AG10803 (cell line): ENCODE measurements at places on chromosomes 7 and 10.

- no peak for DNase-seq
These were observed 154.6 kb downstream of the EBF3 start for GRCh38 chr10:129809431-129809830.

DNA sequence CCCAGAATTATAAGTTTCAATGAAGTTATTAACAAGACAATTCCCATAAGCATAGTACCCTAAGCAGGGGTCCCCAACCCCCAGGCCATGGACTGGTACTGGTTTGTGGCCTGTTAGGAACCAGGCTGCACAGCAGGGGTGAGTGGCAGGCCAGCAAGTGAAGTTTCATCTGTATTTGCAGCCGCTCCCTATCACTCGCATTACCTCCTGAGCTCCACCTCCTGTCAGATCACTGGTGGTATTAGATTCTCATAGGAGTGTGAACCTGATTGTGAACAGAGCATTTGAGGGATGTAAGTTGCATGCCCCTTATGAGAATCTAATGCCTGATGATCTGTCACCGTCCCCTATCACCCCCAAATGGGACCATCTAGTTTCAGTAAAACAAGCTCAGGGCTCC is 36.0 kb upstream of the KIAA1217 start:
- DNase-seq, result no peak

GRCh38 chr7:116812860-116813259 is 49.5 kb upstream of the CAPZA2 start:
- DNase-seq, result no peak

DNA sequence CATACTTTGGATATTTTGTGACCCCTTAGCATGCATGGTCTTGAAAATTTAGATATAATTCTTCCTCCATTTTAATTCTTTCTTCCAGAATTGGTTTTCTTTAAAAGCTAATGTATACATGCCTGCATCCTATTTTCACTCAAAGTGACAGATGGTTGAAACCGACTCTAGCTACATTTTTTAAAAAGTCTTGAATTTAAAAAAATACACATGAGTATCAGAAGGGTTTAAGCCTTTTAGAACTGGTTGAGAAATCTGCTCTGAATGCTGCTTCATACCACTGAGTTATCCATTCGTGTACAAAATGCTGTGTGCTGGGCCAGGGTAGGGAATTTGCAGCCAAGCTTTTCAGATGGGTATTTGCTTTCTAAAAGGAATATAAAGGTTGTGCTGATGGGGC is 16.5 kb downstream of the DYNC1I1 start:
- DNase-seq, result no peak

- DNase-seq, result no peak
These were observed 666.0 kb downstream of the SUGCT start for GRCh38 chr7:40800771-40801170.

DNA sequence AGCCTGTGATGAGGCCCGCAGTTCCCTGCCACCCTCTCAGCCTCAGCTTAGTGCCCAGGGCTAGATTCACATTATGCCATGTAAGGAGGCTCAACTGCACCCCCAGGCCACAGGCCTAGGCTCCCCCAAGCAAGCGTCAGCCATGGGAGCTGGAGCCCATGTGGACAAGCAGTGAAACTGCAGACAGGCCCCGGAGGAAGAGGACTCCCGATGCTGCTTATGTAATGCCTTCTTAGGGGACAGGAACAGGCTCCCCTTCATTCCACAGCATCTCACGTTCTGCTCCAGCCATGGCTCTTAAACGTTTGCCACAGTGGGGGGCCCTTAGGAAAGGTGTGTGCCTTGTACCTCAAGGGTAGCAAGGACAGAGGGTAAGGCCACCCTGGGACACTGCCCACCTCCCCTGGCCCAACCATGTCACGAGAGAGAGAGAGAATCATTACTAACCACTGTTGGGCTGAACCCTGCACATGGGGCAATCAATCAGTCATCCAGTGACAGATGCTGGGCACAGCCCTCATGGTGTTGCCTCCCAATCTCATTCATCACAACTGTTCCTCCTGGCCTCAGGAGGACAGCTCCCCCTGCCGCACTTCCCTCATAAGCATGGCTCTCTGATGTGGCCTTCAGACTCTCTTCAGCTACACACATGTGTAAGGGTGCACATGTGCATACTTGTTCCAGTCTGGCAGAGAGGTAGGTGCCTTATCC is 263.0 kb downstream of the GRID1 start:
- no peak for DNase-seq

GRCh38 chr7:13489386-13489785 is 500.1 kb downstream of the ETV1 start:
- DNase-seq, result no peak

DNA sequence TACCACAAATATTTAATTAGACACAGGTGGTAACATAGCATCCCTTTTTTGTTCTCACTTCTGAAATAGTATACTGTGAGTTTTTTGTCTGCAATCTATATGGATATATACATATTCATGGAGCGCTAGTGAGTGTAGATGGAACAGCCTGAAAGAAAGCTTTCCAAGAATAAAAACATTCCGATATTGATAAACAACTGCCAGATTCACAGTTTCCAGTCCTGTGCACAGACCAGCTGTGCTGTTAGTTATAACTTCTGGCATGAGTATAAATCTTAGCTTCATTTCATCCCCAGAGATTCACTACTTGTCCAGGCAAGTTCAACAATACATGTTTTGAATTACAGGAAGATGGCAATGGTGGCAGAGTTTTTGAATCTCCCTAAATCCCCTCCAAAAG is 467.1 kb upstream of the STEAP1 start:
- no peak for DNase-seq

- DNase-seq, result no peak
These were observed 16.7 kb downstream of the RAMP3 start for GRCh38 chr7:45174328-45174610.

GRCh38 chr10:129511758-129512157 is 44.7 kb downstream of the MGMT start:
- DNase-seq, result no peak

DNA sequence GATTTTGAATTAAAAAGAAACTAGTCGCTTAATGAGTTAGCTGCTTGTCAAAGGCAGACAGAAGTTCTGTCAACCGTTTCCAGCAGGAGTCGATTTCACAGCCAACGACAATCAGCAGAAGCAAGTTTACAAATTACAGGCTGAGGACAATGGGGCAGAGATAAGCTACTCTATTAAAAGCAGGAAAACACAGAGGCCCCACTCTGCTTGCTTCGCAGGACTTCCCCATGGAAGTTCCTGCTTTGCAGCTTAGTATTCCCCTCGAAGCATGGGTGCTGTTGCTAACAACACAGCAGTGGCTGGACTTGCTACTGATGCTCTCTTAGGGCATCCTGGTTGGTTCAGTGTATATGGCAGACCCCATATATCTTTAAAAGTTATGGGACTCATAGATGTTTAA is 50.8 kb upstream of the KLF6 start:
- DNase-seq, result no peak

- DNase-seq, result no peak
These were observed 184.8 kb downstream of the NPSR1 start for GRCh38 chr7:34842782-34843181.

DNA sequence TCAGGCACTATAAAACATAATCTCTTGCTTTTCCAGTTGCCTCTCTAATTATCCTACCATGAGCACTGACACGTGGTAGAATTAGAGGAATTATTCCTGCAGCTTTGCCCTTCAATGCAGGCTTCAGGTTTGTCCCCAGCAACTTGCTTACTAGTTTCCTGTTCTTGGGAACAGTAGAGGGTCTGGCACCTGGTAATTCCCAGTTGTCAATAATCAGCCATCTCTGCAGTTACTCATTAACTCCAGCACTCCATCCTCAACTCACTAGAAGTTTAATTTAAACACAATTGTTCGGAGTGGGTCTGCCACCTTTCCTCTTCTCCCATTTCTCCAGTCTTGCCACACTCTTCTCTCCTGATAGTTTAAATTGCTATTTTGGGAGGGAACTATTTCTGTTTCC is 324.3 kb upstream of the KIAA1217 start:
- DNase-seq, result no peak

DNA sequence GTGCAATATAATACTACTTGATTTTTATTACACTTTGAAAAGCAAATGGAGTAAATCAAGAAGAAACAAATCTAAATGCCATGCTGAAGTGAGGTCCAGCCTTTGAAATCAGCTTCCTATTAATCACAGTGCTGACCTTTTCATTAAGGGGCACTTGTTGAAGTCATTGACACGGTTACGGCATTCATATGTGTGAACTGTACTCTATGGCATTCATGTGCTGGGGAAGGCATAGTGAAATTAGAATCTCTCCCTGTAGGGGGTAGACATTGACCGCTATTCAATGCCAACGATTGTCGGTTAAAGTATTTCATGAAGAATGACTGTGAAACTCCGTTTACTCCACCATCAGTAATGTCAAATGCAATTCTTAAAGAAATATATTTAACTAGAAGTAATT is 296.1 kb upstream of the SEMA3A start:
- DNase-seq, result peak; percentile 82

GRCh38 chr7:712381-713138 is 13.9 kb upstream of the DNAAF5 start:
- no peak for DNase-seq

DNA sequence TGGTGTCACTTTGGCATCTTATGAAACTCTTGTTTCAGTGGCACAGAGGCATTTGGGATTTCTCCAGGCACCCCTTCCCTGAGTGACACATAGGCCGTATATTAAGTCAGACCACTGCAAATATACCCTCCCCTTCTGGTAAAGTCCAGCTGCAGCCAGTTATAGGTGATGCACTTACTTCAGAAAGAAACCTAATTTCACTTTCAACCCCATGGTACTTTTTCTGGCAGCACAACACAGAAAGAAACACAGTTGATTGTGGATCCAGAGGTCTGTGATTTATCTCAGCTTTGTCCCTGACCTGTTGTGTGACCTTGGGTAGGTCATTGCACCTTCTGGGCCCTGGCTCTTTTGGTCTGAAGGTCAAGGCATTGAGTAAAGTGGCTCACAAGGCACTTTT is 173.2 kb downstream of the BUB3 start:
- DNase-seq, result no peak

DNA sequence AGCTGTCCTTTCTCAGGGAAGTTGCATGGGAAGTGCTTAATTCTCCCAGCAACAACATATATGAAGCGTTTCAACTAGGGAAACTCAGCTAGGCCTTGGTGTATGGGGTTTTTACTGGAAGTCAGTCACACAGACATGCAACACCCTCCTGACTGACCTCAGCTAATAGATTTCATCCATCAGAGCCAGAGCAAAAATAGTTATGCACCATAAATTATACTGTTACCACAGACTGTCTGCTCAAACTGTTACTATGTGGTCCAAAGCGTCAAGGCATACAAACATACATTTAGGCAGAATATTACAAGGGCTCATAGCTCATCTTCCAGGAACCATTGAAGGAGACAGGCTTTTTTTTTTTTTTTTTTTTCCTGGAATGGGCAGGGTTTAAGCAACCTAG is 417.9 kb downstream of the ANKRD7 start:
- no peak for DNase-seq

- DNase-seq, result no peak
These were observed 35.5 kb upstream of the WASL start for GRCh38 chr7:123784263-123784662.

GRCh38 chr7:135205850-135206249 is 5.5 kb downstream of the WDR91 start:
- no peak for DNase-seq

DNA sequence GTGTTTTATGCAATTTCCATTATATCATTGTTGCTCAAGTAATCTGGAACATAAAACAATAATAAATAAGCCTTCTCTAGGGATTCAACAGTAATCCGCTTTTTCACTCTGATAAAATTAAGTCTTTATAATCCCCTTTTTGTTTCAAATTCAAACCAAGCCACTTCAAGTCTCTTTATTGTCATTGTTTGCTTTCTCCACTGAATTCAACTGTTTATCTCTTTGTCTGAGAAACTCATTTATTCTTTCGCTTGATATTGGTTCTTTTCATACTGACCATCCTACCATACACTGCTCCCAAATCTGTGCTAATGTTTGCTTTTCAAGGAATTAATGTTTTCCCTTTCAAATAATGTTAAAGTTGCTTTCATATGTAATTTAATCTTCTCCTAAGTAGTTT is 550.4 kb upstream of the PCDH15 start:
- no peak for DNase-seq

DNA sequence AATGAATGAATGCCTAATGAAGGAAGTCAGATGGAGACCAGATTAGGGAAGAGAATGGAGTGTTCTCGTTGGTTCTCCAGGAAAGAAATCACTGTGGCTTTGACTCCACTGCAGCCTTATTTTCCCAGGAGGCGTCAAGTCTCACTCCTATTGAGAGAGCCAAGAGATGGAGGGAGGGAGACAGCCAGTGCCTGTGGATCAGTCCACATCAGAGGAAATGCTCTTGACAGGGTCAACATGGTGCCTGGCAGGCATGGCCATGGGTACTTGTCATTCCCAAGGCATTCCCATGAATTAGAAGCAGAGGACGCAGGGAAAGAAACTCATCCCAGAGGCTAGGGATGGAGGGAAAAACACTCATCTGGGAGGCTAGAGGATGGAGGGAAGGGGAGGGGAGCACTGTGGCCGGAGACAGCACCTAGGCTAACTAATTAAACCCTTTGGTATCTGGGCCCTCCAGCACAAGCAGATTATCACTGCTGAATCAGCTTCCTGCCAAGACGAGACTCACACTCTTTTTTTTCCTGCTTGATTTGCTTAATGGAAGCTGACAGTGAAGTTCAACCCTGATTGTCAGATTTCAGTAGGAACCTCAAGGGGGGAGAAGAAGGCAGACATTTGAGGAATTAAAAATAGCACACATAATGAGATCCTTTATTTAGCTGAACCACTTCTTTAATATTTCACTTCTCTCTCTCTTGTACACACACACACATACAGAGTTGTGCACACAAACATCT is 1233.2 kb upstream of the AUTS2 start:
- DNase-seq, result no peak

GRCh38 chr10:22363305-22363704 is 18.0 kb downstream of the SPAG6 start:
- no peak for DNase-seq

- DNase-seq, result no peak
These were observed at the start of gene GIMAP1 for GRCh38 chr7:150716368-150716767. TSS of gene GIMAP1 (plus strand) at chr7:150716613. CDS start at chr7:150719048, 2,435 bp downstream.

DNA sequence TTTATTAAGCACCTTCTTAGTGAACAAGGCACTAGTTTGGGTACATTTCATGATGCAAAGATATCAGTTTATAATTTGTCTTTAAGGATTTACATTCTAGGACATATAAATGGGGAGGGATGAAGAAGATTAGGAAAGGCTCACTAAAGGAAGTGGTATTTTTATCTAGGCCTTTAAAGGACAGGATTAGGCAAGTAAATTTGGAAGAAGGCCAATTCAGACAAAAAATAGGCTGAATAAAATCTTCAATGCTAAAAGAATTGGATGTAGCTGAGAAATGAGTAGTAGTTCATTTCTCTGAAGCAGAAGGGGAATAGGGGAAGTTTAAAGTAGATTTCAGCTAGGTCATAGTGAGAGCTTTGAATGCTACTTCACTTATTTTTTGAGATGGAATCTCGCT is 4.8 kb upstream of the FAM24B start:
- no peak for DNase-seq

DNA sequence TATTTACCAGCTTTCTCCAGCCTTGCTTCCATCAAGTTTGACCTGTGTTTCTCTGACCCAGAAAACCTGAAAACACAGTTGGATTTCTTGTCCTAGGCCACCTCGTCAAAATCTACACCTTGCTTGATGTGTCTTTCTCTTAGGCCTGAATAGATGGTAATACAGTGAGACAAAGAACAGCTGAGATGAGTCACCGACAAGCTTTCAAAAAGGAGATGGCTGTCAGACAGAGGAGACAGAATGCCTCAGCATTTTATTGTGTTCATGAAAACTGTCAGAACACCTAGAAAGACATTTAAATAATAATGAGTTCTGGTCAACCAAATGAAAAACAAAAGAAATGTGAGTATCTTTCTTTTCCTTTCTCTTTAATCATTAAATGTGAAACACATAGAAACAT is 119.7 kb upstream of the SORCS1 start:
- DNase-seq, result no peak

GRCh38 chr10:37146443-37146842 is 21.0 kb downstream of the ANKRD30A start:
- DNase-seq, result no peak
